Activated naive CD4-positive, alpha-beta T cell treated with anti-CD3 and anti-CD28 coated beads, Interleukin-2, amount 10 ng/mL, durations not matched to agents 7 days and 5 days (primary cell): ENCODE measurements at places on chromosomes 11 and 22.

DNA sequence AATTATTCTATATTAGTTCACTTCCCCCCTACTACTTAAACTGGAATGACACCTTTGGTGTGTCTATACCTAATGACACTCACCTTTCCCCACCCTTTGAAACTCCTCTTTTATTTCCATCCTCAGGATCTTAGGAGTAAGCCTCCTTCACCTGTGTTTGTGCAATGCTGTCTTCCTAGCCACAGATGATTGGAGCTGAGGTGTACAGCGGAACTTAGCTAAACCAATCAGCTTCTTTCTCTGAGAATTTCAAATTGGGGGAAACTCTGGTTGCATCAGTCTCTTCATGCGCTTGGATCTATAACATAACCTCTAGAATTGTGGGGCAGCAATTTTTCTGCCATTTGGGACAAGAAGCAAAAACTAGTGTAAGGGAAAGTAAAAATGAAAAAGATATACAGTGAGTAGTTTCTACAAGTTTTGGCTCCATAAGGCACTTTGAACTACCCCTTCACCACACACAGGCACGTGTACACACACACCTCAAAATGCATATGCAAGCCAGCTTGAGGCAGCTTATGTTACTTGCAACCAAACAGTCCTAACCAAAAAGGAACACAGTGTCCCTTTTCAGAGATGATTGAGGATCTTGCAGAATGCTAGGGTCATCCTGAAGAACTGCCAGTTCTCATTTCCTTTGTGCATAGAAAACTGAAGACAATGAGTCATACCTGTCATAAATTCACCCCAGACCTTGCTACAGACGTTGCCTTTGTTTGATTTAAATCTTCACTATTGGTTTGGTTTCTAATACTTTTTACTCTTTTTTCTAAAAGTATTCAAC lies 36.0 kb upstream of the LDLRAD3 start:
- DNase-seq: no peak

- no peak for DNase-seq
Observed at GRCh38 chr11:112971195-112971594, 10.0 kb downstream of the NCAM1 start.

DNA sequence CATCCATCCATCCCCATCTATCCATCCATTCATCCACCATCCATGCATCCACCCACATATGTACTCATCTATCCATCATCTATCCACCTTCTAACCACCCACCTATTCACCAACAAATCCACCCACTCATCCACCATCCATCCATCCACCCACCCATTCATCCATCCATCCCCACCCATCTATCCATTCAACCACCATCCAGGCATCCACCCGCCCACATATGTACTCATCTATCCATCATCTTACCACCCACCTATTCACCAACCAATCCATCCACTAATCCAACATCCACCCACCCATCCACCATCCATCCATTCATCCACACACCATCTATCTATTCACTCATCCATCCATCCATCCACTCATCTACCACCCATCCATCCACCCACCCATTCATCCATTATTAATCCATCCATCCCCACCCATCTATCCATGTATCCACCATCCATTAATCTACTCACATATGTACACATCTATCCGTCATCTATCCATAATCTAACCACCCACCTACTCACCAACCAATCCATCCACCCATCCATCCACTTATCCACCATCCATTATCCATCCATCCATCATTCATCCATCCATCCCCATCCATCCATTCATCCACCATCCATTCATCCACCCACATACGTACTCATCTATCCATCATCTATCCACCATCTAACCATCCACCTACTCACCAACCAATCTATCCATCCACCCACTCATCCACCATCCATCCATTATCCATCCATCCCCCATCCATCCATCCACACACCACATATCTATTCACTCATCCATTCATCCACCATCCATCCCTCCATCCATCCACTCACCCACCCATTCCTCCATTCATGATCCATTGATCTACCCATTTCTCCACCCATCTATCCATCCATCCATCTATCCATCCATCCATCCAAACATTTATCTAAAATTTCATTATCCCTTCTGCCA lies 940.0 kb downstream of the BRD1 start:
- DNase-seq: peak; percentile 7

DNA sequence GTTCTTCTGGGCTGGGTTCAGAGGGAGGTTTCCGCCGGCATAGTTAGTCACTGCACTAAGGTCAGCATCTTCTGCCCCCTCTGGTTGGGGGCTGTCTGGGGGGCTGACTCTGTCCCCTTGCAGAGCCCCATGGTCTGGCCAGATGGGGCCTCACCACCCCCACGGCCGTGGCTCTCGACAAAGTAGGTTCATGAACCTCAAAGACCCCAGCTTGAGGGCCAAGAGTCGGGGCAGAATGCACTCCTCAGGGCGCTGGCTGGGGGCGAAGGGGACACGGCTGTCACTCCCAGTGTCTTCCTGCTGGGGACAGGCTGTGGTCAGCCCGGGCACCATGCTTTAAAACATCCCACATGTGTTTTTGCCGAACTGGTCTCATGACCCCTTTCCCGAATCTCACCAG lies 20.8 kb downstream of the ANO1 start:
- no peak for DNase-seq

DNA sequence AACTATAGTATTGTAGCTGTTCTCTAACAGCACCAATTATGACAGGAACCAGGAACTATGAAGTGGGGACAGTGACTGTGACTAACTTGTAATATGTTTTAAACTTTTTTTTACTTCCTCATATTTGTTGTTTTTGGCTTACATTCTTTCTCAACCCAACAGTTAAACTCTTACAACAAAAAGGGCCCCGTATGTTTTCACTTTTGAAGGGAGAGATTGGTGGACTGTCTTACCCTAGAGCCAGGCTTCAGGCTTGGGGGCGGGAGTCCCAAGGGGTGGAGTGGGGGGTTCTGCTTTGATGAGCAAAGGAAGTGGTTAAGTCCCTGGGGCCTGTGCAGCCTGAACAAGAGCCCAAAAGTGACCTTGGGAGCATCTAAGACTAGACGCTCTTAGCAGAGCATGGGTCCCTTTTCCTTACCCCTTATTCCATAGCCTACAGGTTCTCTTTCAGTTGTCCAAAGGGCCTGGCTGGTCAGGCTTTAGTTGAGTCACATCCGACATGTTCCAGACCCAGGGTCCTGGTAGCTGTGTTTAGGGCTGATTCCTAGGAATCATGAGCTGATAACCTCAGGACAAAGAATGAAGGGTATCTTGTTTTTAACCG lies 38.8 kb downstream of the STIM1 start:
- DNase-seq: peak; percentile 47

DNA sequence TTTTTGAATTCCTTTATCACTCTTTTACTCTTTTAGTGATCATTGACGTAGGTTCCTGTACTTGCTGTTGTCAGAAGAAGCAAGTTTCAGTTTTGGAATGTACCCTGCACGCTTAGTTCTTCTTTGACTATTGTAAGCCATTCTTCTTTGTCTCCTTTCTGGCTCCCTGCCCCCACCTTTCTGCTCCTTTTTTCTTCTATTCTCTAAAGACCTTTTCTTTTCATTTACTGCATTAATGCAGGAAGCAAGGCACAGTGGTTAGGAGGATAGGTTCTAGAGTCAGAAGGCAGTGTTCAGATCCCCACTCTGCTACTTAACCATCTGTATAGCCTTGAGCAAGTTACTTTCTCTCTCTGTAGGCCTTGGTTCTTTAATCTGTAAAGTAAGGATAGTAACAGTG lies 33.7 kb upstream of the RAG2 start:
- no peak for DNase-seq

- DNase-seq: no peak
Observed at GRCh38 chr22:24208012-24208749, 26.9 kb downstream of the SUSD2 start.

DNA sequence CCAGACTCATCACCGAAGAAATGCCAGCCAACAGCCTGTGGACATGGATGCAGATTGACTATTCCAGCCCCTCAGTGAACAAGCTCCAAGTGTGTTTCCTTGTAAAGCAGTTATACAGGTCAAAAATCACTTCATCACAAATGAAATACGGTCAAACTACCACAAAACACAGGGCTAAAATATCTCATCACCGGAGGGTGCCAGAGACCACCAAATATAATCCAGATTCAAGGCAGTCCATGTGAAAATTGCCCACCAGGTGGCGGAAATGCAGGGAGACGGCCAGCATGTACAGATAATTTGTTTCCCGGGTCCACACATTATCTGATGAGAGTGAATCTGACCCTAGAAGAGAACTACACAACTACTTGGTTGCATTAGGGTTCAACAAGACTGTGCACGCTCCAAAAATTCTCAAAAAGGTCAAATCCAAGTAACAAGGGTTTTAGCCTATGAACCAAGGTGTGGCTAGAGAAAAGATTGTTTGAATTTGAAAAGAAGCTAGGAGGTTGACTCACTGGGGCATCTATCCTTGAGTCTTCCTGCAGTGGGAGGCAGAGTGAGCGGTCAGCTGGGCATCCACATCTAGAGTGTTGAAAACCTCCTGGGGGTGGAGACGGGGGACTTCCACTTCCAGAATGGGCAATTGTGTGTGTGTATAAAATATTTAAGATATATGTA lies 71.7 kb downstream of the IGLL5 start:
- DNase-seq: peak; percentile 84

DNA sequence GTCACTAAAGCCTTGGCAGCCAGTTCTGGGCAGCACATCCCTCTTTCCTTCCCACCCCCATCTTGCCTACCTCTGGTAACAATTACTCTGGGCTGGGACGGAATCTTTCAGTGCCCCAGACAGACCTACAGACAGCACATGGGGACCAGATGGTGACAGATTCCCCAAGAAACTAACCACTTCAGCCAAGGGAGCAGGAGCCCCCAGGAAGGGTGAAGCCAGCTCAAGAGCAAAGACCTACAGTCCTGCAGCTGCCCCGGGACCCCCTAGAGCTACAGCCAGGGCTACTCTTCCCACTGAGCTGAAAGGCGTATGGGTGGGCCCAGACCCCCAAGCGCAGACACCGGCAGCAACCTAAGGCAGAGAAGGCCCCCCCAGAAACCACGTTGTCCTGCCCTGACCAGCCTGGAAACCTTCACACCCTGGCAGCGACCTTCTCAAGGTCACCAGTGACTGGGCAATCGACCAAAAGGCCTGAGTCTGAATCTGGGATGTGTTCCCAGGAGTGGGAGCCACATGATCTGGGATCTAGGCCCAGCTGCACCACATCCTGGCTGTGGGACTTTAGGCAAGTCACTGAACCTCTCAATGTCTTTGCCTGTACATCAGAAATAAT lies 65.8 kb downstream of the LRRC32 start:
- DNase-seq: no peak

DNA sequence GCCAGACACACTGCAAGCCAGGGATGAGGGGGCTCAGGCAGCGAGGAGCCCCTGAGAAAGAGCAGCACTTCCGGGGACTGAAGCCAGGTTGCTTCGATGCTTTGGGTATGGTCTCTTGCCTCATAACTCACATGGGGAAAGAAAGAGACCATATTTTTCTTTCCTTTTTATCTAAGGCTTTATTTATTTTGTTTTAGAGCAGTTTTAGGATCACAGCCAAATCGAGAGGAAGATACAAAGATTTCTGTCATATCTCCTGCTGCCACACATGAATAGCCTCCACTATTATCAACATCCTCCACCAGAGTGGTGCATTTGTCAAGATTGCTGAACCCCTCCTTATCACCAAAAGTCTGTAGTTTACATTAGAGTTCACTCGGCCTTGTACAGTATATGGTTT lies 24.3 kb upstream of the ADSL start:
- DNase-seq: no peak

GRCh38 chr11:26199331-26200095 lies 132.4 kb upstream of the ANO3 start:
- no peak for DNase-seq

DNA sequence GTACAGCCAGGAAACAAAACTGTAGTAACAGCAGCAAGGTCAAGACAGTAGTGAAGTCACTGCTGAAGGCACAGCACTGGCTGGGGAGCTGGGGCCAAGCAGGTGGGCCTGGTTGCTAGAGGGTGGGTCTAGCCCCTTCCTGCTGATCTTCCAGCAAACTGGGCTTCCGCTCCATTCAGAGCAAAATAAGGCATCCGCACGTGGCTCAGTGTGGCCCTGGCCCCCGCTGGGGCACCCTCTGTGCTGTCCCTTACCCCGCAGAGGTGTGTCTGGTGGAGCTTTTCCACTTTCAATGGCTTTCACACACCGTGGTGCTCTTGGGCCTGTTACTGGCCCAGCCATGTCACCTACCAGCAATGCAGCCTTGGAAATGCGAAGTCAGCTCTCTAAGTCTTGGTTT lies 162.4 kb upstream of the B3GAT1 start:
- DNase-seq: no peak

- DNase-seq: peak; percentile 74
Observed at GRCh38 chr11:61027141-61027840, 55.8 kb downstream of the CD6 start.

DNA sequence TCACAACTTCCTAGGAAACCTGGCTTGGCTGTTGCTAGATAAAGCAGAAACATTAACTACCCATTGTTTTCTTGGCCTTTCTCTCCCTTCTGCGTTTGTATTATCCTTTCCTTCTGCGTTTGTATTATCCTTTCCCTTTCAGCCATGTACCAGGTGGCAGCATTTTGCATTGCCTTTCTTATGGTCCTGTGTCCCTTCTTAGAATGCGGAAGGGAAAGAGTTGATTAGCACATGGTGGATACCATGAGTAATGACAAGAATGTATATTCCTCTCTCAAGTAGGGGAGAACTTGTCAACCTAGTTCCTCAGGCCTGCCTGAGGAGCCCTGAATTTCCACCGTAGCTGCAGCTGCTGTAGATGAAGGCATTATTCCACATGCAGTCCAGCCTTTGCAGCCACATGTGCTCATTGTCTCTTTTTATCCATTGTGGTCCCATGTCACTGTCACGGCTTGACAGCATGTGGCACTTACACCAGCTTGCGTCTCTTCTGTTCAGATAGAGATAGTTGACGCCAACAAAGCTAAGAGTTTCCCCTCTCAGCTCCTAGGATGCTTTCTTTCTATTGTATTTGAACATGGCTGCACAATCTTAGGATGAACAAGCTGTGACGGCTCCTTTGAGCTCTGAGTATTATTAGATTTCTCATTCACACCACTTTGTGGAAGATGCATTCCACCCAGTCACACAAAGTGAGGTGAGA lies 44.8 kb downstream of the SLN start:
- no peak for DNase-seq
